Liver (tissue), 10 donors: ENCODE measurements at places on chromosomes 3 and 15.

- H3K4me3 ChIP-seq = no peak overlapping the region
- no peak for DNase-seq
- H3K36me3 ChIP-seq = no peaks in the 10 kb centered on the region
- no peak overlapping the region for H3K27ac ChIP-seq
- no peaks in the 10 kb centered on the region for H3K4me1 ChIP-seq
Measured at GRCh38 chr15:48144889-48145288, 24.1 kb downstream of the SLC24A5 start.

- no peak overlapping the region for H3K27ac ChIP-seq
- H3K36me3 ChIP-seq = no peaks in the 10 kb centered on the region
- DNase-seq = no peak
- H3K27me3 ChIP-seq = no peaks in the 10 kb centered on the region
Measured at GRCh38 chr3:160370987-160371857, 27.8 kb downstream of the IFT80 start.

DNA sequence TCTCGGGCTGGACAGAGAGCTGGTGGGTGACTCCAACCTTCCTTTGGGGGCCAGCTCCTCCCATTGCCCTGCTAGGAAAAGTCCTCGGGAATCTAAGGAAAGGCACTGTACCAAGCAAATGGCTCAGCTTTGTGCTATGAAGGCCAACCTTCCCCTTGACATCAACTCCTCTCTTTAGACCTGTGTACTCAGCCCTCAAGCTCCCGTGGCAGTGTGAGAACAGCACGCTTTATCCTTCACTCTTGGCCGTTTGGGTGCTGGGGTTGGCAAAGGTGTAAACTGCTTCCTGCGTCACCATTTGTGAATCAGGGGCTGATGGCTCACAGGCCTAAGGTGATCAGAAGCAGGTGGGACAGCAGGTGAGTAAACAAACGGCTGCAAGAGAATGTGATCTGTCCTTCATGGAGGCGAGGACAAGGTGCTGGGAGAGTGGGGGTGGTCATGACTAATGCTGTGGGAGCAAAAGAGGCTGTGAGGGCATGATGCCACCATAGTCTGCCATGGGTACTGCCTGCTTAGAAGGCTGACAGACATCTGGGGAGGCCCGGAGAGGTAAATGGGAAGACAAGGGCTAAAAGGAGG is 165.2 kb upstream of the TPM1 start:
- DNase-seq = no peak
- H3K27me3 ChIP-seq = no peaks in the 10 kb centered on the region
- no peaks in the 10 kb centered on the region for H3K36me3 ChIP-seq
- H3K4me1 ChIP-seq = peaks cover 4% of the 10 kb centered on the region
- H3K4me3 ChIP-seq = no peak overlapping the region

- H3K4me1 ChIP-seq = peaks cover 38% of the 10 kb centered on the region
- H3K27me3 ChIP-seq = no peaks in the 10 kb centered on the region
- peaks cover 6% of the 10 kb centered on the region for H3K36me3 ChIP-seq
- no peak for DNase-seq
- no peak overlapping the region for H3K27ac ChIP-seq
- no peak overlapping the region for H3K4me3 ChIP-seq
Measured at GRCh38 chr15:89829616-89830440, 15.2 kb upstream of the ANPEP start.

GRCh38 chr3:192940129-192940528 is 22.5 kb upstream of the MB21D2 start:
- no peaks in the 10 kb centered on the region for H3K4me1 ChIP-seq
- H3K36me3 ChIP-seq = no peaks in the 10 kb centered on the region
- no peak overlapping the region for H3K4me3 ChIP-seq
- no peak overlapping the region for H3K27ac ChIP-seq
- no peaks in the 10 kb centered on the region for H3K27me3 ChIP-seq

GRCh38 chr3:58531555-58531954 is 5.4 kb downstream of the ACOX2 start:
- H3K4me3 ChIP-seq = no peak overlapping the region
- DNase-seq = no peak
- peaks cover 21% of the 10 kb centered on the region for H3K36me3 ChIP-seq

- no peaks in the 10 kb centered on the region for H3K27me3 ChIP-seq
- DNase-seq = no peak
- H3K27ac ChIP-seq = no peak overlapping the region
- H3K4me3 ChIP-seq = no peak overlapping the region
- no peaks in the 10 kb centered on the region for H3K36me3 ChIP-seq
Measured at GRCh38 chr3:81214631-81215030, 546.8 kb downstream of the GBE1 start.

GRCh38 chr3:70518356-70518755 is 205.9 kb upstream of the MDFIC2 start:
- no peaks in the 10 kb centered on the region for H3K36me3 ChIP-seq
- H3K27ac ChIP-seq = no peak overlapping the region

GRCh38 chr15:80885016-80885579 is 104.5 kb downstream of the MESD start:
- H3K27ac ChIP-seq = no peak overlapping the region
- no peak for DNase-seq
- no peaks in the 10 kb centered on the region for H3K4me1 ChIP-seq
- H3K4me3 ChIP-seq = no peak overlapping the region

DNA sequence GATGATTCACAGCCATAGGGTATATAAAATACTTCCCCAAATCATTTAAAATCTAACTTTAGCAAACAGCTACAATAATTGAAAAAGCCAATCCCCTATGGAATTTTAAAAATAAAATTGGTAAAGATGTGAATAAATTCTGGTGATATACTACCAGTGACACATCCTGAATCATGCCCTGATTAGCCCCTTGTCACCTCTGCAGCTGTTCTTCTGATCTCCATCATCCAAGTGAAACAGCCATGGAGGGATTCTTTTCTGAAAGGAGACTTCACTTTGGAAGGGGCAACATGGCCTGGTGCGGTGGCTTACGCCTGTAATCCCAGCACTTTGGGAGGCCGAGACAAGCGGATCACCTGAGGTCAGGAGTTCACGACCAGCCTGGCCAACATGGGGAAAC is 115.6 kb upstream of the MLF1 start:
- no peak for DNase-seq
- H3K27ac ChIP-seq = no peak overlapping the region
- H3K4me1 ChIP-seq = no peaks in the 10 kb centered on the region

GRCh38 chr3:2643606-2644005 is 466.6 kb downstream of the IL5RA start:
- DNase-seq = no peak
- H3K36me3 ChIP-seq = no peaks in the 10 kb centered on the region
- H3K4me1 ChIP-seq = no peaks in the 10 kb centered on the region
- H3K4me3 ChIP-seq = no peak overlapping the region

DNA sequence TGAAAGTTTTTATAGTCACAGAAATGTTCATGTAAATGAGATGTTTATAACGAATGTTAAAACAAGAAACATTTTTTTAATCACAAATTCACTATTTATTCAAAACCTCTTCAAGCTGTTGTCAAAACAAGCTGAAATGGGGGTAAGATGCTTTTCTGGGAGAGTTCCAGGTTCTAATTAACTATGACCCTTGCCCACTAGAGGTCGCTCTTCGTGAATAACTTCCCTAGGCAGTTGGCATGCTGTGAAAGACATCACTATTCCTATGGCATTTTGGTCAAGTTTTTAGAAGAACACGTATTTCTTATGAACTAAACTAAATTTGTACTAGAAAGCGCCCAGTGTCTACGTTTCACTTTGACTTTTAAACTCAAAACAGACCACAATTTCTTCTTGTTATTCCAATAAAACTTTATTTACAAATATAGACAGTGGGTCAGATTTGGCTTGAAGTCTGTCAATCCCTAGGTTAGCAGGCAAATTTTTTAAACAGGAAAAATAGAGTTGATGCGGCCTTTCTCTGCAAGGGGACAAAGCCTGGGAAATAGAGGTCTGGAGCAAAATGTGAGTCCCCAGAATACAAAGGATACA is 62.8 kb upstream of the CMTM8 start:
- no peak overlapping the region for H3K4me3 ChIP-seq
- H3K27me3 ChIP-seq = no peaks in the 10 kb centered on the region
- peaks cover 6% of the 10 kb centered on the region for H3K4me1 ChIP-seq
- peak; percentile 51 for DNase-seq

DNA sequence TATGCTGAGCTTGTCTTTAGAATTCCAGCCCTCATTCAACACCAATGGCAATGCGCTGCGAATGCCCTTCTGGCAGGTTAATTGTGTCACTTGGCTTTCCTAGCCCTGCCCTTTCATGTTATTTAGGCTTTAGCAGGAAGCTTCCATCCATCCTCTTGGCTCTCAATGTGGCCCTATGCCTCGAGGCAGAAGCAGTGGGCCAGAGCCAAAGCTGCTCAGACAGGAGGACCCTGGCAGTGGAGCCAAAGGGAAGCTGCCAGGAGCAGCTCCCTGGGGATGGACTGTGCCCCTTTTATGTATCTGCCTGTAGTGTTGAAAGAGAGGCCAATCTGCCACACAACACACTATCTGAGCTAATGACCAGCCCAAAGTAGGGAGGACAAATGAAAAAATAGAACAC is 376.4 kb downstream of the CTNNB1 start:
- H3K4me1 ChIP-seq = peaks cover 11% of the 10 kb centered on the region
- H3K27ac ChIP-seq = no peak overlapping the region
- DNase-seq = no peak

DNA sequence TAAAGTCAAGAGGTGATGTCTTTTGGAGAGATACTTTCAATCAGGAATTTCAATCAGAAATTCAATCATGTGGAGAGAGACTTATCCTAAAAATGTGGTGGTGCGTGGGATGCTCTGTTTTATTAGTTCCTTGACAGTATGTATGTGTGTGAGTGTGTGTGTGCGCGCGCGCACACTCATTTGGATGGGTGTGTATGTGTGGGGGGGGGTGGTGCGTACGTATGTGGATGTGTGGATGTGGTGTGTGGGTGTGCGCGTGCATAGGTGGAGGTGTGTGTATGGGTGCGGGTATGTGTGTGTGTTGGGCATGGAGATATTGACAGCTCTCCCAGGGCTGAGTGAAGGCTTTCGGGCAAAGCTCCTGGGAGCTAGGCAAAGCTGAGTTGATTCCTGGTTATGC is 2.4 kb downstream of the ADIPOQ start:
- no peak overlapping the region for H3K4me3 ChIP-seq
- H3K27ac ChIP-seq = no peak overlapping the region
- H3K36me3 ChIP-seq = no peaks in the 10 kb centered on the region
- H3K4me1 ChIP-seq = no peaks in the 10 kb centered on the region

DNA sequence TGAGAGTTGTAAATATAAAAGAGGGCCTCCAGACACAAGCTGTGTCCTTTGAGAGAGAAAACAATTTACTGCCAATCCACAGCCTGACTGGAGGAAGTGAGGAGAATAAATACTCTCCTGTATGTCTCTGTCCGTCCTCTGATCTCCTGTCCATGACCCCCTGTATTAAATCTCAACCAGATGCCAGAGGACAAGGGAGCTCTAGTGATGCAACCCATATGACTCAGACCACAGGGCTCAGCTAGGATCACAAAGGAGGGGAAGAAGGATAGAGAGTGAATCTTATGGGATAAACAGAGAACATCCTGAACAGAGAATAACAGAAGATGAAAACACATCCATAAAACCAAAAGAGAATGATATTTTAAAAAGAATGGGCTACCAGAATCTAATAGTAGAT is 482.6 kb downstream of the PLOD2 start:
- H3K27ac ChIP-seq = no peak overlapping the region
- no peaks in the 10 kb centered on the region for H3K36me3 ChIP-seq
- no peak overlapping the region for H3K4me3 ChIP-seq
- DNase-seq = no peak

- no peaks in the 10 kb centered on the region for H3K27me3 ChIP-seq
- H3K4me1 ChIP-seq = no peaks in the 10 kb centered on the region
- DNase-seq = no peak
- no peaks in the 10 kb centered on the region for H3K36me3 ChIP-seq
- no peak overlapping the region for H3K27ac ChIP-seq
Measured at GRCh38 chr15:79401301-79401700, 30.8 kb upstream of the MINAR1 start.

DNA sequence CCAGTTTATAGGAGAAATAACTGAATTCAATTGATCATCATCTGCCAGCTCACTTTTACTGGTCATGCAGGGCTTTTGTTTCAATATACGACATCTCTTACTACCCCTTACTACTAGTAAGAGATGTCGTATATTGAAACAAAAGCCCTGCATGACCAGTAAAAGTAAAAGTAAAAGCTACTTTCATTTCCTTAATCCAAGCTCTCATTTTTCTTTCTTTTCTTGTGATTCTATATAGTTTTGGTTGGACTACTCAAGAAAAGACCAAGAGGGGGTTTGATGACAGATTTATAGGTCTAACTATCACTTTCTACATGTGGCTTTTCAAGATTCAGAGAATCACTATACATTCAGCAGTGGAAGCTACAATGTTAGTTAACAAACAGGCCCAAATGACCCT is 1237.3 kb downstream of the ROBO2 start:
- H3K4me3 ChIP-seq = no peak overlapping the region
- no peak for DNase-seq
- no peak overlapping the region for H3K27ac ChIP-seq

- no peak overlapping the region for H3K27ac ChIP-seq
- no peak for DNase-seq
- no peak overlapping the region for H3K4me3 ChIP-seq
- H3K36me3 ChIP-seq = no peaks in the 10 kb centered on the region
- no peaks in the 10 kb centered on the region for H3K27me3 ChIP-seq
Measured at GRCh38 chr15:66145726-66146182, 107.8 kb downstream of the MEGF11 start.

DNA sequence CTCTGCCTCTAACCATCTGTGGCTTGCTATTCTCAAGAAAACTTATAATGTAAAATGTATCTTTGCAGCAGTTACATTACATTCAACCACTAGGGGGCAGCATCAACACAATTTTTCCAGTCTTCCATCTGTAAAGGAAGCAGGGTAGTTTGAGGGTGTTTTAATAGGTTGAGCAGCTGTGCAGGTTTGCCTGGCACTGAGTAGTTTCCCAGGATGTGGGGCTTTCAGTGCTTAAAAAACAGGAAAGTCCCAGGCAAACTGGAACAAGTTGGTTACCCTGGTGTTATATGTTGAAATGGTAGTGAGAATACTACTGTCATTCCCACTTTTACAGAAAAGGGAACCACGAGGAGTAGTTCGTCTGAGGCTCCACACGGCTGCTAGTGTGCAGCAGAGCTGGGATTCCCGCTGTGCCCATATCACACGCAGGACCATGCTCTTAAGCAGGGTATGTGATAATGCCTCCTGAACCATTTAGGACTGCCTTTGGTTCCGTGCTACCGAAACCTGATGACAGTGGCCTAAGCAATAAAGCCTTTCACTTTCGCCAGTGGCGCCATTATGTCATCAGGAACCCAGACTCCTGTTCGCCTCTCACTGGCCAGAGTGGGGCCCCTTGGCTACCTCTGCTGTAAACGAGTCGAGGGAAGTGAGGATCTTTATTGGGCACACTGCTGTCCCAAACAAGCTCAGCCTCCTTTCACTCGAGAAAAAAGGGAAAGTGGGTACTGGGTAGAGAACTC is 64.7 kb upstream of the ZBTB38 start:
- no peaks in the 10 kb centered on the region for H3K4me1 ChIP-seq
- no peaks in the 10 kb centered on the region for H3K36me3 ChIP-seq
- peak; percentile 60 for DNase-seq
- no peak overlapping the region for H3K27ac ChIP-seq
- no peak overlapping the region for H3K4me3 ChIP-seq

GRCh38 chr15:68536331-68537095 is 42.3 kb upstream of the CORO2B start:
- no peak overlapping the region for H3K27ac ChIP-seq
- no peaks in the 10 kb centered on the region for H3K27me3 ChIP-seq
- H3K36me3 ChIP-seq = no peaks in the 10 kb centered on the region
- H3K4me3 ChIP-seq = no peak overlapping the region
- no peaks in the 10 kb centered on the region for H3K4me1 ChIP-seq
